ENCODE measurements at places on chromosomes 1 and 21. TPM values are rescaled to one million over a fixed set of nuclear protein-coding genes. Genes with fewer than 3 reads are reported as not detected.

DNA sequence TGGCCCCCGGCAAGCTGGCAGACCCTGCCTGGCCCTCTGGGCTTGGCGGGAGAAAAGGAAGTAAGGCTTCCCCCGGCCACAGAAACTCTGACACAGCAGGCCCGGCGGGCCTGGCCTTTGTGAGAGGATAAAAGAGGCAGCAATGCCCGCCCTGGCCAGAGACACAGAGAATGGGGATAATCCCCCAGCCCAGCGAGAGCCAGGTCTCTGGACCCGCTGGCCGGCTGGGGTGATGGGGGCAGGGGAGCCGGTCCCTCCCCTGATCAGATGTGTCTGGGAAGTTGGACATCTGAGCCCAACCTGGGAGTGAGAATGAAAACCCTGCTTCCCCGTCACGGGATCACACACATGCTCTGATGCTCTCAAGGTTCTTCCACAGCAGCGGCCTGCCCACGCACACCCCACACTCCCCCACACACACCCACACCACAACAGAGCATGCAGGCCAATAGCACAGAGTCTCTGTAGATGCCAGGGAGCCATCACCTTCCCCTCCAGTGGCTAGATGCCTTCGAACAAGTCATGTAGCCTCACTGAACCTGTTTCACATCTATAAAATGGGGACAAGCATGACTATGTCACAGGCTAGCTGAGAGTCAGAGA, 4.2 kb downstream of the RSPO1 start:
- no peaks in the 10 kb centered on the region for H3K36me3 ChIP-seq
- H3K4me3 ChIP-seq, result no peak overlapping the region
- no peak overlapping the region for H3K27ac ChIP-seq
- no peak for DNase-seq
- H3K27me3 ChIP-seq, result no peaks in the 10 kb centered on the region

DNA sequence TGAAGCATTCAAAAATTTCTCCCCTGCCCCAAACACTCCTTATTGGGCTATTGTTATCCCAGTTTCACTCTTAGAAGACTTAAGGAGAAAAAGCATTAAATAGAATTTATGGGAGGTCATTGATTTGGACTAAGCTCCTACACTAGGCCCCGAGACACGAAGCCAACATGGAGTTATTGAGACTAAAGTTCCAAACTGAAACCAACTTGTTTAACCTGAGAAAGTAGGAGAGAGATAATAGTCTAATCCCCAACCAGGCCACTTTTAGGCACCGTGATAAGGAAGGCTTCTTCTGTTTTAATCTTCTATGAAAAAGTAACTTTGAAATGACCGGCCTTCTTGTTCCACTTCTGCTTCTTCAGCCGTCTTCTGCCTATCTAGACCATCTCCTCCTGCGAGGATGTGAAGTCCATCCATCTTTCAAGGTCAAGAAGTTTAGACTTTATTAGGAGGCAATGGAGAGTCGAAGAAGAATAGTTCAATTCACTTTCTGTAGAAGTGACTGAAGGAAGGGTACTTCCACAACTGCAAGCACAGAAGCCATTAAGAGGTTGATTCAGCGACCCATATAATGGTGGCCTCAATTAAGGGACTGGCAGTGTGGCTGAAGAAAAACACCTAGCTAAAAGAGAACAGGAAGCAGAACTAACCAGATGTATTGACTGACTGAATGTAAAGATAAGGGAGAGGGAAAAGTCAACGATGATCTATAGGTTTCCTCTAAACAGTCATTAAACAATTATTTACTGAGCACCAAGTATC, 428.8 kb downstream of the SMYD3 start:
- no peak overlapping the region for H3K4me3 ChIP-seq
- no peak for DNase-seq
- H3K36me3 ChIP-seq, result no peaks in the 10 kb centered on the region
- H3K27ac ChIP-seq, result no peak overlapping the region
- no peaks in the 10 kb centered on the region for H3K4me1 ChIP-seq

DNA sequence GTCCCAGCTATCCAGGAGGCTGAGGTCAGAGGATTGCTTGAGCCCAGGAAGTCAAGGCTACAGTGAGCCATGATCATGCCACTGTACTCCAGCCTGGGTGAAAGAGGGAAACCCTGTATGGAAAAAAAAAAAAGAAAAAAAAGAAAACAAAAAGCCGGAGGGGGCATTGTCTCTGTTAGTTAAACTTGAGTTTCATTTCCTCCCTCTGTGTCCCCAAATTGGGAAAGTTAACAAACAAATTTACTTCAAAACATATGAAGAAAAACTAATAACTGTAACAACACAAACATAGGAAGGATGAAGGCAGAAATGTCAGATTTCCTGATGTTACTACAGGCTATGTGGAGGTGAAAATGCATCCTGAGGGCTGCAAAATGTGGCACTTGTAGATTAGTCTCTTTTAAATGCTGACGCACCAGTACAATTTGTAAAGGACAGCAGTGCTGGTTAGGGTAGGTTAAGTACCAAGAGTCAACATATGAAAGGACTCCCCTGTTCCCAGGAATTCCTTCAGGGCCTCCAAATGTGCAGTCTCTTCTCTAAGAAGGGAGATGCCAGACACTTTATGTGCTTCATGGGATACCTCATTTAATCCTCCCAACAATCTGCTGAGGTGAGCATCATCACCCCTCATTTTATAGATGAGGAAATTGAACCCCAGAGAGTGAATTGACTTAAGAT, 52.9 kb downstream of the DEGS1 start:
- H3K4me3 ChIP-seq, result no peak overlapping the region
- DNase-seq, result no peak
- H3K27ac ChIP-seq, result no peak overlapping the region
- no peaks in the 10 kb centered on the region for H3K27me3 ChIP-seq
- H3K4me1 ChIP-seq, result no peaks in the 10 kb centered on the region
- H3K36me3 ChIP-seq, result no peaks in the 10 kb centered on the region

GRCh38 chr1:206439205-206439604, 31.1 kb upstream of the IKBKE start:
- H3K27ac ChIP-seq, result no peak overlapping the region
- no peaks in the 10 kb centered on the region for H3K27me3 ChIP-seq
- no peak overlapping the region for H3K4me3 ChIP-seq
- H3K4me1 ChIP-seq, result no peaks in the 10 kb centered on the region
- no peaks in the 10 kb centered on the region for H3K36me3 ChIP-seq
- no peak for DNase-seq

- DNase-seq, result no peak
- H3K36me3 ChIP-seq, result no peaks in the 10 kb centered on the region
- no peak overlapping the region for H3K27ac ChIP-seq
- H3K4me1 ChIP-seq, result no peaks in the 10 kb centered on the region
Measured at GRCh38 chr1:223477456-223477855, 84.2 kb downstream of the CCDC185 start.

DNA sequence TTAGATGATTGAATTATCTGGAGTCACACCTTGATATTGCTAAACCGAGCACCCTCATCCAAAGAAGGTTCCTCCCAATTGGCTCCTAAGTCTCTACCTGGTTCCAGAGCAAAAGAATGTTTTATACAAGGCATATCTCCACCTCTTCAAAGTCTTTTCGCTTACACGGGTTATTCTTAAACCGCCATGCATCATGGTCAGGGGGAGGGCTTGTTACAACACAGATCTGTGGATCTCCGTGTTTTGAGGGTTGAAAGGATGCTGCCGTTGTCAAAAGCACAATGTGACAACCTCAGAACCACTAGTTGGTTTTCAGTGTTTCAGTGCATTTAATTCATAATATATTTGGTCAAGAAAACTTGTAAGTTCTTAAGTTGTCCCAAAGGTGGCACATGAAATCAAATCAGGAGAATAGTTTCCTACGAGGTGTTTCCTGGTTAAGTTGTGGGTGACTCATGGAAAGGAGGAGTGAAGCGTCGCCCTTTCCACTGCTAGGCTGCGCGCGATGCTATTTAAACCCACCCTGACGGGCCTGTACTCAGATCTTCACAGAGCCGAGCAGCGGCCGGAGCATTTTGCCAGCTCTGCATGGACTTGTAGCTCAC, 1531.6 kb upstream of the TPTE start:
- no peak for DNase-seq
- H3K4me1 ChIP-seq, result no peaks in the 10 kb centered on the region
- no peak overlapping the region for H3K4me3 ChIP-seq

DNA sequence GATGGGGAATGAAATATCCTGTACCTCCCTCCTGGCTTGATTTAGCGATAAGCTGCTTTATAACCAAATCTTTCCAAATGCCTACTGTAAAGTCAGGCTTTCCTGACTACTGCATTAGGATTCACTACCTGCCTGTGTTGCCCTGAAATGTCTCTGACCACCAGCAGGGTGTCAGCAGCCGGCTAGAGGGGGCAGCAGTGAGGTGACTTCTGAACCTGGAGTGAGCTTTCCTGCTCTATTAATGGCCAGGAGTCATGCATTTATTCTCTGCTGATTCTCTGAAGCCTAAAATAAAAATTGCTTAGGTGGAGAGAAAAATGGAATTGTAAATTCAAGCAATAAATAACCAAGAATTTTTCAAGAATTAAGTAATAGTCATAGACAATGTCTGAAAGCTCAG, 2.5 kb downstream of the BACE2 start:
- H3K36me3 ChIP-seq, result no peaks in the 10 kb centered on the region
- H3K27me3 ChIP-seq, result no peaks in the 10 kb centered on the region
- no peaks in the 10 kb centered on the region for H3K4me1 ChIP-seq
- no peak overlapping the region for H3K4me3 ChIP-seq
- H3K27ac ChIP-seq, result no peak overlapping the region
- no peak for DNase-seq

DNA sequence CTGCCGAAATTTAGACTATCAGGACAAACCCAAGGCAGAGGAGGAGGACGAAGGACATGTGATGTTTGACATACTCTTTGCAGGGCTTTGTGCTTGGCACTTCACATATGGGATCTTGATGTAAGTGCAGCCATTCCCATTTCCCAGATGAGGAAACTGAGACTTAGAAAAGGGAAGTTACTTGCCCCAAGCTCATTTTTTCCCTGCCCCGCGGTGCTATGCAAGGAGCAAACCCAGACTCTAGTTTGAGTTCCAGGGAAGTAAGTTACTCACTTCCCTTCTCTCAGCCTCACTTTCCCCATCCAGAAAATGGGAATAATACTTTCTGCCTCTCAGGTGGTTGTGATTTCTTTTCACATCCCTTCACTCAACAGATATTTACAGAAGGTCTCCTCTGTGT, 4.5 kb upstream of the FOXO6 start:
- H3K4me3 ChIP-seq, result no peak overlapping the region
- no peaks in the 10 kb centered on the region for H3K36me3 ChIP-seq
- no peaks in the 10 kb centered on the region for H3K4me1 ChIP-seq
- no peak overlapping the region for H3K27ac ChIP-seq
- DNase-seq, result no peak

GRCh38 chr21:43758811-43759210, 17.3 kb downstream of the CSTB start:
- no peak for DNase-seq
- H3K4me3 ChIP-seq, result no peak overlapping the region
- H3K36me3 ChIP-seq, result peaks cover 63% of the 10 kb centered on the region
- peak overlapping the region; percentile 70 for H3K27ac ChIP-seq
- no peaks in the 10 kb centered on the region for H3K27me3 ChIP-seq
- no peaks in the 10 kb centered on the region for H3K4me1 ChIP-seq

DNA sequence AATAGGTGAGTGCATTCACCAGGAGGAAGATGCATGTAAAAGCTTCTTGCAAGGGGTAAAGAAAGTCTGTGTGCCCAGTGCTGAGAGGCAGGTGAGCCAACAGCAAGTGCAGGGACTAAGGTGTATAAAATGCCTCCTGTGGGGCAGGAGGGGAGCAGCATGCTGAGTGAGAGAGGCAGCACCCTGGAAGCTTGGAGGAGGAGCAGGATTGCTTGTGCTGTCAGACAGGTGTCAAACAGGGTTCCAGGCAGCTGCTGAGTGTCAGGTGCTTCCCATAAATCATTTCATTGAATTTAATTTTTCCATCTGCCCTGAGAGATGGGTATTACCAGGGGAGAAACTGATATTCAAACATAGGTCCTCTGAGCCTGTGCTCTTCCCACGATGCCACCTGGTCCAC, 13.9 kb downstream of the BSND start:
- no peak overlapping the region for H3K27ac ChIP-seq
- no peaks in the 10 kb centered on the region for H3K27me3 ChIP-seq
- no peak overlapping the region for H3K4me3 ChIP-seq
- DNase-seq, result no peak

DNA sequence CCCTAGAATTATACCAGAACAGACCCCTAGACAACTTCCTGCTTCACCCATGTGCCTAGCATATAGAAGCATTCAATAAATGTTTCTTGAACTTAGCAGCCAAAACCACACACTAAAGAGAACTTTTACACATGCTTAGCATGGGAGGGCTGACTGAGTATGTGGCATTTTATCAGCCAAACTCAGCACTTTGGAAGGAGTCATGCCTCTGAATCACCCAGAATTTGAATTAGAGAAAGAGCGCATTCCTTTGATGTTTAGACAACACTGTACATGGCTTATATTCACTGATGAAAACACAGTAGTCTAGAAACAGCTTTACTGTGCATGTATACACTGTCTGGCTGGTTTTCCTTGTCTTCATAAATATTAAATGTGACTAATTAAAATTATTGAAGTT, 26.1 kb downstream of the SPAG17 start:
- no peaks in the 10 kb centered on the region for H3K4me1 ChIP-seq
- no peak overlapping the region for H3K4me3 ChIP-seq
- H3K36me3 ChIP-seq, result no peaks in the 10 kb centered on the region
- no peaks in the 10 kb centered on the region for H3K27me3 ChIP-seq
- no peak overlapping the region for H3K27ac ChIP-seq

DNA sequence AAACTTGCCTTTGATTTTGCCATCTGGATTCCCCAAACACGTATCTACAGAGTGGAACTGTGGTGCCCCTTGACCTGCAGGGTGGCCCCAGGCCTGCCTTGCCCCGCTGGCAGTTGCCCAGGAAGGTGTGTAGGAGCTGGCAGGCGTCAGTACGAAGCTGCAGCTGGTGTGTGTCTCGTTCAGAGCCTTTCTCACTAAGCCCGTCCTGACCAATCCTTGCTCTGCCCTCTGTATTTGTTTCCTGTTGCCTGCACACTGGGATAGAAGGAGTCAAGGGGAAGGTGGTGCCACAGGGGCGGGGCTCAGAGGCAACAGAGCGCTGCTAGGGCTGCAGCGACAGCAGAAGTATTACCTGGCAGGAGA, 5.2 kb upstream of the VSIG8 start:
- H3K27ac ChIP-seq, result peak overlapping the region; percentile 59
- H3K36me3 ChIP-seq, result no peaks in the 10 kb centered on the region
- H3K4me3 ChIP-seq, result no peak overlapping the region
- no peaks in the 10 kb centered on the region for H3K4me1 ChIP-seq

GRCh38 chr1:111639602-111640198, 20.1 kb downstream of the RAP1A start:
- peaks cover 42% of the 10 kb centered on the region for H3K4me1 ChIP-seq
- H3K4me3 ChIP-seq, result no peak overlapping the region
- DNase-seq, result no peak
- peak overlapping the region; percentile 17 for H3K27ac ChIP-seq
- H3K27me3 ChIP-seq, result no peaks in the 10 kb centered on the region
- H3K36me3 ChIP-seq, result no peaks in the 10 kb centered on the region

GRCh38 chr1:236509647-236510401, 14.0 kb upstream of the LGALS8 start:
- no peak overlapping the region for H3K27ac ChIP-seq
- no peaks in the 10 kb centered on the region for H3K36me3 ChIP-seq
- no peak for DNase-seq
- H3K4me3 ChIP-seq, result no peak overlapping the region
- no peaks in the 10 kb centered on the region for H3K4me1 ChIP-seq

Gene GJA9
- total RNA-seq, result not detected

Gene AIRE
- total RNA-seq, result not detected

Gene SPRR5
- total RNA-seq, result not detected

Gene HSF2BP
- not detected for total RNA-seq

Gene OR2T12
- total RNA-seq, result not detected

Gene BCL2L15
- total RNA-seq, result 105 TPM
